Tongue (tissue), 3 donors: ENCODE measurements at places on chromosomes 1 and 21. TPM values are rescaled to one million over a fixed set of nuclear protein-coding genes. Genes with fewer than 3 reads are reported as not detected.

Gene DNASE2B
- total RNA-seq = 2.1 TPM

Gene GBP2
- total RNA-seq = 11.8 TPM

Gene KIAA0040
- 21.8 TPM for total RNA-seq

Gene ESRRG
- total RNA-seq = 43.2 TPM

Gene ALPL
- total RNA-seq = 3.8 TPM

Gene LCK
- total RNA-seq = 1.3 TPM

Gene OR6K3
- not detected for total RNA-seq

Gene IGFN1
- 0.21 TPM for total RNA-seq

Gene KMO
- 0.10 TPM for total RNA-seq

Gene AVPR1B
- not detected for total RNA-seq

Gene FCRLB
- total RNA-seq = 1.0 TPM

Gene CNKSR1
- total RNA-seq = 13.0 TPM

Gene LIN28A
- total RNA-seq = not detected

Gene AZIN2
- 3.8 TPM for total RNA-seq

Gene ATP1A2
- 144 TPM for total RNA-seq

Gene C1QC
- total RNA-seq = 20.5 TPM

Gene FALEC
- total RNA-seq = not detected

Gene INSRR
- total RNA-seq = 0.21 TPM

Gene CASQ2
- 765 TPM for total RNA-seq

Gene KRTAP27-1
- total RNA-seq = not detected

Gene MFSD2A
- 2.1 TPM for total RNA-seq

Gene FAM163A
- 0.21 TPM for total RNA-seq

Gene HAPLN2
- not detected for total RNA-seq

Gene ROR1
- 13.6 TPM for total RNA-seq

Gene CCDC185
- total RNA-seq = not detected

Gene CATSPER4
- total RNA-seq = not detected

Gene DYNLT4
- not detected for total RNA-seq

Gene NUAK2
- 10.1 TPM for total RNA-seq

Gene S100A2
- total RNA-seq = 46.5 TPM

Gene OR10J1
- total RNA-seq = not detected

Gene CD46
- 120 TPM for total RNA-seq

Gene PCNX2
- total RNA-seq = 15.8 TPM

Gene PTPRF
- 74.5 TPM for total RNA-seq

Gene NFASC
- 4.4 TPM for total RNA-seq

Gene F13B
- not detected for total RNA-seq

Gene STUM
- 7.4 TPM for total RNA-seq

Gene BATF3
- 3.0 TPM for total RNA-seq

Gene SLFNL1
- total RNA-seq = 1.1 TPM

Gene SPRR5
- not detected for total RNA-seq

Gene GIPC2
- total RNA-seq = 1.7 TPM

Gene ILDR2
- total RNA-seq = 6.7 TPM

Gene LRRC40
- total RNA-seq = 26.0 TPM

Gene RGS18
- 2.7 TPM for total RNA-seq

Gene AADACL4
- not detected for total RNA-seq

Gene LCE1F
- total RNA-seq = not detected

Gene LGR6
- 4.7 TPM for total RNA-seq

Gene MYOG
- 256 TPM for total RNA-seq

Gene TNFRSF8
- total RNA-seq = not detected

Gene SLC16A4
- 10.8 TPM for total RNA-seq

Gene TMEM82
- total RNA-seq = not detected
